ENCODE measurements at places on chromosomes 4 and X.

DNA sequence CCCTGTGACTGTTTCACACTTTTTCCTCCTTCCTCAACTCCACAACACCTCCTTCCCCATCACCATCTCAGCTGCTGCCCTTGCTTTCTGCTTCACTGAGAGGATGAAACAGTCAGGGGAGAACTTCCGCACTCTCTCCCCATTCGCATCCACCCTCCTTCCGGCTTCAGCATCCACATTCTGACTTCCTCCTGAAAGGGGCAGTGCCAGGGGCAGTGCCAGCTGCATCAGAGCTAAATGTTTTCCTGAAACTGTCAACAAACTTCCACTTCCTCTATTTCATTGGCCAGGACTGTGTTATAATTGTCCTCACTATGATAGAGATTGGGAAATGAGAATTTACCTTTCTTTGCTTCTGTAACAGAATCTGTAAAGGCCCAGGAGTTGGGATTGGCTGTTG is 18.2 kb upstream of the RASL11B start:
- no peak for DNase-seq

- no peak for DNase-seq
Measured at GRCh38 chr4:164731827-164732474, 22.0 kb upstream of the SMIM31 start.

- no peak for DNase-seq
Measured at GRCh38 chr4:19686456-19686855, 565.2 kb upstream of the SLIT2 start.

DNA sequence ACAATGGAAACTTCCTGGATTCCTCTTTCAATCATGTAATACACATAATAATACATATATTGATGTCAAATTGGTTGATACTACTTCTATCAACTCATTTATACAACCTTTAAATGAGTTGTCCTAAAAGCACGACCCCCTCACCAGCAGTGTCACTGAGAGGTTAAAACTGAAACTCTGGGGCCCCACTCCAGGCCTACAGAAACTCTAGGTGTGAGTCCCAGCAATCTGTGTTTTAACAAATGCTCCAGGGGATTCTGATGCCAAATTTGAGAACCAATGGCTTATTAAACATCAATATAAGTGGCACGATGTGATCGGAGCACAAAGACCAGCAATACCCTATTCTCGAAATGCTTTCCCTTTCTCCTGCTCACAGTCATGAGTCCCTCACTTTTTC is 47.9 kb downstream of the ATP8A1 start:
- no peak for DNase-seq

- DNase-seq = no peak
Measured at GRCh38 chr4:92182736-92183407, 120.9 kb upstream of the GRID2 start.

DNA sequence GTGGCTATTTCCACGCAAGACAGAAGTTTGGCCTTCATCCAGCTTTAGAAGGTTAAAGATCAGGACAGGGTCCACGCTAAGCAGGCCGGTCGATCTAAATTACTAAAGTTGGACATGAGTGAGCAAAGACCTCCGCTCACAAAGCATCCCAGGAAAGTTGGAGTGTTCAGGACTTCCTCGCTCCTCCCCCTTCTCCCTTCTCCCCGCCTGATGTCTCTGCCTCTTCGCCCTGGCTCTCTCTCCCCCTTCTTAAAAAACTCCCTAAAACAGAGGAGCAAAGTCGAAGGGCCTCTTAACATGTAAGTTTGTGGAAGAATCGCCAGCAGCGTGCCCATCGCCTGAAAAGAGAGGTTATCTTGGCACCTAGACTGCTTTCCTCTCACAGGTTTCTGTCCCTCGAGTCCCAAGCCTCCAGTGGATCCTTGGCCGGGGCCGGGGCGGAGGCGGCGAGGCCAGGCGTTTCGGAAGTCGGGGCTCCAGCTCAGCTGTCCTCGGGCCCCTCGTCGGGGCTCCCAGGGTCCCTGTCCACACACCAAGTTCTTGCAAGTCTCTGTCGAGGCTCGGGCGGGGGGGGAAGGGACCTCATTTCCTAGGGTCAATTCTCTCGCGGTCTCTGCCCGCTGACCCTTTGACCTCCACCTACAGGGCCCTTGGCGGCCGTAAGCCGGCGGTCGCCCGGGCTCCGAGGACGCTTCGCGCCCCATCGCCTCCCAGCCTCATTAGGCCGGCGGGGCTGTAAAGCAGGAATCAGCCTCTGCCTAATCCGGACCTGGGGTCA is 7.6 kb downstream of the ZIC3 start:
- DNase-seq = no peak

GRCh38 chr4:157832596-157832995 is 340.2 kb downstream of the GASK1B start:
- no peak for DNase-seq

DNA sequence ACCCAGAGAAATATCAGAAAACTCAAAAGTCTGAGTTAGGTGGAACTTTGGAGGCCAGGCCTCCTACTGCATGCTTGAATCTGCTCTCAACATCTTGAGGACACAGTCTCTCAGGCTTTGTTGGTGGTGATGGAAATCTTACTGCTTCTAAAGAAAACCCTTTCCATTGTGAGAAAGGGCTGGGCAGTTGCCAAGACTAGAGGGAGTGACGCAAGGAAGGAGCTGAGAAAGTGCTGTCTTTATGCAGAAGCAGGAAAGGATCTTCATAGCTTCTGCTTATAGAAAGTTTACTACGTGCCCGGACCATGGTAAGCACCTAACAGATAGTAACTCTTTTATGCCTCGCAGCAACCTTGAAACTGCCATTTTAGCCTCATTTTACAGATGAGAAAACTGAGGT is 2.4 kb upstream of the CRMP1 start:
- no peak for DNase-seq

- no peak for DNase-seq
Measured at GRCh38 chr4:170124406-170124805, 34.6 kb upstream of the AADAT start.

- no peak for DNase-seq
Measured at GRCh38 chr4:41236032-41236431, 20.7 kb upstream of the UCHL1 start.

DNA sequence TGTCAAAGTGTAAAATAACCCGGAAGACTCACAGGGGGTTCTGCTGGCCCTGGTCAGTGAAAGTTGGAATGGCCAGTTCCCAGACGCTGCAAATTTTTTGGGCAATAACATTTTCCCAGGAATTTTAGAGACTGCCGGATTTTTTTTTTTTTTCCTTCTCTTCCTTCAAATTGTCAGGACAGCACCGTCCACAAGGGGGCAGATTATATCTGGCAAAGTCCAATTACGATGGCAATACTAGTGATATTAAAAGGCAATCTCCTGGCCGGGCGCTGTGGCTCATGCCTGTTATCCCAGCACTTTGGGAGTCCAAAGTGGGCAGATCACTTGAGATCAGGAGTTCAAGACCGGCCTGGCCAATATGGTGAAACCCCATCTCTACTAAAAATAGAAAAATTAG is 20.5 kb downstream of the SLC25A5 start:
- no peak for DNase-seq

- no peak for DNase-seq
Measured at GRCh38 chr4:223913-224497, 81.3 kb downstream of the ZNF732 start.

GRCh38 chr4:100849319-100849718 is 331.5 kb upstream of the EMCN start:
- DNase-seq = no peak

DNA sequence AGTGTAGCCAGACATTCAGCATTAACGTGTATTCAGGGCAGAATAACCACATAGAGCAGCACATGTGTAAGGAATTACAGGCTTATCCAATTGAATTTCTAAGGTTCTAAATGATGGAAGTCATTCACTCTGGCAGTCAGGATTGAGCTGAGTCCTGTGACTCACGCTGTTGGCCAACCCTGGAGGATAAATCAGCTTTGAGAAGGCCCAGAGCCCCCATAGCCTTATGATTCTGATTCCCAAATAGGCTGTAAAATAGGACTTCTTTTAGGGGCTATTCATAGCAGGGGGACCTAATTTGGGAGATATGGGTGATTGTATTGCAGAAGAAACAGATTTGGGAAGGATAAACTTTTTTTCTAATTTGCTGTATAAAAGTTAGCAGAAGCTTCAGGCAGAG is 8.1 kb upstream of the HPF1 start:
- peak; percentile 87 for DNase-seq

- DNase-seq = peak; percentile 20
Measured at GRCh38 chr4:8594097-8595038, 1.8 kb downstream of the CPZ start.

- DNase-seq = no peak
Measured at GRCh38 chrX:9533611-9534010, 68.8 kb downstream of the TBL1X start.

GRCh38 chr4:147586032-147586431 is 31.2 kb upstream of the TMEM184C start:
- no peak for DNase-seq

DNA sequence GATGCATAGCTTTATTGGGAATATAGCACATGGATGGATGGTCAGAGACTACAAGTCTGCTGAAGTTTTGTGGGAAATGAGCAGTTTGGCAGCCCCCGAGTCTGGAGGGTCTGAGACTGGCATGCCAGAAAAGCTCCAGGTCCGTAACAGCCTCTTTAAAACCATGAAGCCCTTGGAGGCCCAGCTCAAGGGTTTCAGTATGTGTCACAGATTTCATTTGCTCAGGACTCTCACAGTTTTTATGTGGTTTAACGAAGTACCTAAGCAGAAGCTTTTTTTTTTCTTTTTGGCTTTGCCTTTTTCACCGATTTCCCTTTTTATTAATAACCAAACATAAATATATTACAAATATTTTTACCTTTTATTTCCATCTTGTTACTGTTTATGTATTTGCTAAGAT is 30.6 kb upstream of the TMEM184C start:
- no peak for DNase-seq

- no peak for DNase-seq
Measured at GRCh38 chr4:91812319-91812718, 491.4 kb upstream of the GRID2 start.

DNA sequence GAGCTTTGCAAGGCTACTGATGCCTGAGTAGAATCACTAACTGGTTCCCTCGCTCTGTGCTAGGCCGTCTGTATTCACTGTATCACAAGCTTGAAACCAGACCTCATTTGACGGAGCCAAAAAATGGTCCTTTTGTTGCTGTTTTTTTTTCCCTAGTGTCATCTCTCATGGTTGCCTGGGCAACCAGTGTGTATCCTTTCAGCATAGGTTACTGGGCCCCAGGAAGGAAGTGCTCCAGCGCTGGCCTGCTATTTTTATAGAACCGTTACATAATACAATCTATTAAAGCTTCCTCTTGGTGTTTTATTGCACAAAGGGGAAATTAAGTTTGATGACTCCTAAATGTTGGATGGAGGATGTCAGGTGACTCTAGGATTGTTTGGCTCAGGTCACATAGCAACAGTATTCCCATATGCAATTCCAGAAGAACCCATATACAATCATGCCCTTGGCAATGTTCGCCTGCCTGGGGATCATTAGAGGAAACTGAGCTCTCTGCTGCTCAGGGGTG is 220.4 kb downstream of the SPRY1 start:
- no peak for DNase-seq

GRCh38 chrX:96394598-96394997 is 290.0 kb upstream of the DIAPH2 start:
- no peak for DNase-seq

Measured in fibroblast of skin of left quadriceps (primary cell).